ENCODE measurements at places on chromosomes 5 and 9.

DNA sequence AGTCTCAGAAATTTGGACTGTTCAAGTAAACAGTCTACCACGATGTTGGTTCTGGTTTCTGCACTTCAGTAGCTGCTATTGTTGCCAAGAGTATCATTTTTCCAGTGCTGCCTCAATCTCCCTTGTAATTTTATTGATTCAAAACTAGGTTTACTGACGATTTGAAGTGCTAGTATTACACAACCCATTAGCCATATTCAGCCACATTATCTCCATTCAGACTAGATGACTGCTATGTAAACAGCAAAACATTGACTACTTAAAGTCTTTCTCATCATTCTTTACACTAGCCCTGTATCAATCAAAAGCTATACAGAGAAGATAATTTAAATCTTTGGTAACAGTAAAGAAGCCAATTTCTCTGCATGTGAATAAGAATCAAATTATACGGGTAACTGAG lies 102.0 kb upstream of the TSLP start:
- no peak for DNase-seq

GRCh38 chr9:95379630-95380029 lies 62.1 kb upstream of the FANCC start:
- DNase-seq, result no peak

GRCh38 chr9:108062680-108063079 lies 573.1 kb upstream of the KLF4 start:
- DNase-seq, result no peak

DNA sequence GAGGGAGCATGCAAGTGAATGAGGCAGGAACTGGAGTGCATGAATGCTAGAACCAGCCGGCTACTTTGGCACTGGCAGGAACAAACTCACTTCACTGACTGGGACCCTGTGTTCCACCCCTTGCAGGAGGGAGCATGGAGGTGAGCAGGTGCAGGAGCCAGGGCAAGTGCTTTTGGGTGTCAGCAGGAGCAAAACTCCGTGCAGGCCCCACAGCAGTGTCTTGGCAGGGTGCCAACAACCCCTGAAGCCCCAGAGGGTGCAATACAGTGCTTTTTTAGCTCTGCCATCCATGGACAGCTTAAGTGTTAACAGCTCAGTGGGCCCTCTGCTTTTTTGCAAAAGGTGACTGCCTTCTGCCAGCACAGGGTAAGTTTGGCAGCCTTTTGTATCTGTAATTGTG lies 245.8 kb upstream of the PCSK5 start:
- no peak for DNase-seq

- DNase-seq, result no peak
Observed at GRCh38 chr5:88675708-88676636, 207.0 kb downstream of the MEF2C start.

DNA sequence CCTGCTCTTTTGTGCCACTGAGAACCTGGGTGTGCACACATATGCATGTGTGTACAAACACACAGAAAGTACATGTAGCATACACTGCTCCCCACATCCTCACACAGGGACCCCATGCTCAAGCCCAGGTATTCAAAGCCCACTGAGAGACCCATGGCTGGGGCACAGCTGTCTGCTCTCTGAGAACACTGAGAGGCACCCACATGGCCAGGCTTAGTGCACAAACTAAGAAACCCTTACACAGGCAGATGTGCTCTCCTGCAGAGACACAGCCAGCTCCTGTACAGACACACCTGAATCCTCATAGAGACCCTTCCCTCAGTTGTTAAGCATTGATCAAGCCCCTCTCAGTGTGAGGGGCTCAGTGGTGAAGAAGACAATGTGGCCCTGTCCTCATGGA lies 92.5 kb downstream of the CACNA1B start:
- no peak for DNase-seq

- DNase-seq, result no peak
Observed at GRCh38 chr5:83744821-83745220, 24.2 kb upstream of the HAPLN1 start.

GRCh38 chr5:72658761-72659540 lies 151.7 kb upstream of the ZNF366 start:
- no peak for DNase-seq

DNA sequence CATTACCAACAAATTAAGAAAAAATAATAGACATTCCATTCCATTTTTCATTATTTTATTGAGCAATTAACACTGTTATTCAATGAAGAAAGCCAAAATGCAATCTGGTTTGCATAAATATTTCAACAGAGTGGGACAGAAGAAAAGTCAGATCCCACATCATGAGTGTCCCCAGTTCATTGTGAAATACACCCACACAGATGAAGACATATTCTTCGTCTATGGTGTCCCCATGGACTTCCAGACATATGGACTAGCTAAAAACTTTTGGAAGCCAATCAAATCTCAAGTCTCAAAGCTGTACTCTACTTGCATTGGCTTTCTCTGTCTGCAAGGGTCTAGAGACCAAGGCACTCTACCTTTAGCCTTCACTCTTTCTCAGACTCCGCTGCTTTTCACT lies 194.3 kb downstream of the SEMA5A start:
- no peak for DNase-seq

DNA sequence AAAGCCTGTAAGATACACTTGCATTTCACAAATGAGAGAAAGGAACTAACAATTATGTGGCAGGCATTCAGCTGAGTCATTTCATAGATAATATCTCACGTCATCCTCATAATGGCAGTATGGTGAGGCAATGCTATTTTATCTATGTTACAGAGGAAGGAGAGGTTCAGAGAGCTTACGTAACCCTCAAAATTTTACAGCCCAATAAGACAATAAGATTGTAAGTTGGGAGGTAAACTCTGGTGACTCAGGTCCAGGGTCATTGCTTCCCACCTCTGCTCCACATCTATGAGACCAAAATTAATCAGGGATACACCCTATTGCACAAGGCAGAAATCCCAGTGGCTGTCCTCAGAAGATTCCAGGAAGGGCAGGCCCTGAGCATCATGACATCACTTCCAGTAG lies 309.7 kb downstream of the NSG2 start:
- DNase-seq, result no peak

DNA sequence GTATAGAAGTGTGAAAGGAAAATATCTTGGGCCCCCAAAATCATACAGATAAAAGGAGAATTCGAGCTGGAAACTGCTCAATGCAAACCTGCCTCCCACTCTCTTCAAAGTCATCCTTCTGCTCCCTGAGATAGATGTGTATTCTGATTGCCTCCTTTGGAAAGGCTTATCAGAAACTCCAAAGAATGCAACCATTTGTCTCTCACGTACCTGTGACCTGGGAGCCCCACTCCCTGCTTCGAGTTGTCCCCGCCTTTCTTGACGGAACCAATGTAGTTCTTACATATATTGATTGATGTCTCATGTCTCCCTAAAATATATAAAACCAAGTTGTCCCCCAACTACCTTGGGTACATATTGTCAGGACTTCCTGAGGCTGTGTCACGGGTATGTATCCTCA lies 163.8 kb downstream of the DIRAS2 start:
- no peak for DNase-seq

DNA sequence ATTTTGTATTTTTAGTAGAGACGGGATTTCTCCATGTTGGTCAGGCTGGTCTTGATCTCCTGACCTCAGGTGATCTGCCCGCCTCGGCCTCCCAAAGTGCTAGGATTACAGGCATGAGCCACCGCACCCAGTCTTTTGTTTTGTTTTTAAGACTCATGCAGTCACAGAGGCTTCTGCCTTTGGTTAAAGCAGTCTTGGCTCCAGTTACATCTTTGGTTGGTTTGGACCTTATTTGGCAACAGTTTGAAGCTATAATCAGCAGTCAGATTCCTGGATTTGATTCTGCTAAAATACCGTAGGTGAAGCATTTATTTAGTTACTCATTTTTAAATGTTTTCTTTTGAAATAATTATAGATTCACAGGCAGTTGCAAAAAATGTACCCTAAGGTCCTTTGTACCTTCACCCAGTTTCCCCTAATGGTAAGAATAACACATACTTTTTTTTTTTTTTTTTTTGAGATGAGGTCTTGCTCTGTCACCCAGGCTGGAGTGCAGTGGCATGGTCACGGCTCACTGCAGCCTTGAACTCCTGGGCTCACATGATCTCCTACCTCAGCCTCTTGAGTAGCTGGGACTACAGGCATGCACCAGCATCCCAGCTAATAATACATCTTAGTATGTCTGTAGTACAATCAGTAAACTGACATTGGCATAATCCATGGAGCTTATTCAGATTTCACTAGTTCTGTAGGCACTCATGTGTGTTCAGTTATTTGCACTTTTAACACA lies 15.7 kb downstream of the USP20 start:
- DNase-seq, result no peak

GRCh38 chr5:176837707-176838115 lies 27.4 kb downstream of the UNC5A start:
- peak; percentile 39 for DNase-seq

GRCh38 chr5:76104027-76104426 lies 20.8 kb downstream of the SV2C start:
- DNase-seq, result no peak

DNA sequence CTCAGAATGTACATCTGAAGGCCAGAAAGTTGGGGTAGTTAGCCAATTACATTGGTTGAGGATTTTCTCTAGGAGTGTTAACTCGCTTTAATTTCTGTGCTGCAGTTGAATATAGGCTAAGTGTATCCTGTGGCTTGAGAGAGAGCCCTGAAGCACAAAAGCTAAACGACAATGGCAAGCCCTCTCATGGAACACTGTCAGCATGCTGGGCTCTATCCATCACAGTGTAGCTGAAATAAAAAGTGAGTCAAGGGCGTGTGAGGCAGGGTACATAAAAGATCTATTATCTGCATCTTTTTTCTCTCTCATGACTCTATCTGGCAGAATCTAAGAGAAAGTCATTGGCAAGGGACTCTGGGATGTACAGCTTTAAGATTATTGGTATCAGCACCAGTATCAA lies 254.2 kb upstream of the GRIA1 start:
- no peak for DNase-seq

DNA sequence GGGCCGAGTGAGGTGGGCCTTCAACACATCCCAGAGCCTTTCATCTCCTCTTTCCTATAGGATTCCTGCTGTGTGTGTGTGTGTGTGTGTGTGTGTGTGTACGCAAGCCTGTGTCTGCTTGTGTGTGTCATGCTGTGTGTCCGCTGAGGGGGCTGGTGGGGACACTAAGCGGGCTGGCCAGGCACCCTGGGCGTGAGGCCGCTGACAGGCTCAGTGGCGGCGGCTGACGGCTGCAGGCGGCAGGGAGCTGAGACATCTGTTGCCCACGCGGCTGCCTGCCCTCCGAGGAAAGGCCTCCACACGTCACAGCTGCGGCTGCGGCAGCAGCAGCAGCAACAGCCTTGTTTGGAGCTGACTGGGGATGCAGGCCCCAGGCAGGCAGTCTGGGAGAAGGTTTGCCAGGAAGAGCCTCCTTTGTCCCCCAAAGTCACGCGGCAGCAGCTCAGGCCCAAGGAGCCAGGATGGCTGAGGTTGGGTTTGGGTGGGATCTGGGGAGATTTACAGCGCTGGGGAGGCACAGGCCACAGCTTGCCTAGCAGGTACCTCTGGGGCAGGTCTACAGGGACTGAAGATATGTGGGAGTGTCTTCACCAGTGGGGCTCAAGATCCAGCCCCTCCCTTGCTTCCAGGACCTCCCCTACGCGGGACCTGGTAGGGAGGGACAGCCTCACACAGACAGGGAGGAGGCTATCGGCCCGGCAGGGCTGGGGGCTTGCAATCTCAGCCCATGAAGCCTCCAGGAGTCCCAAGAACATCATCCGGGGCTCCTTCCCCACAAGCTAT lies 1.8 kb downstream of the PDLIM4 start:
- DNase-seq, result no peak

All from activated CD8-positive, alpha-beta memory T cell treated with anti-CD3 and anti-CD28 coated beads for 1 hour (primary cell).